ENCODE measurements at places on chromosomes 11 and 22.

DNA sequence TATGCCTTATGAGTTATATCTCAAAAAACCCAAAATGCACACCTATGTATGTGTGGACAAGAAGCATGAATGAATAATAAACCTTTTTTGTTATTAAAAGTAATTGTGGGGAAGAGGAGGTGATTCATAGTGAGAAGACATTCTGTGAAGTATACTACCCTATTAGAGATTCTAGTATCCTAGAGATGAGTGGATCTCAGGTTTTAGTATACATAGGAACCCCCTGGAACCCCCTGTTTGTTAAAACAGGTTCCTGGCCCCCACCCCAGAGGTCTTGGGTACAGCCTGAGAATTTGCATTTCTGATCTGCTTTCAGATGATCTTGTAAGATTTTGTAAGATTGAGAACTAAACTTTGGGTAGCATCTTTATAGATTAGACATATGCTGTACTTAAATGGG lies 17.5 kb downstream of the NUCB2 start:
- no peak for DNase-seq

- DNase-seq, result no peak
These were observed 316.8 kb downstream of the CASP12 start for GRCh38 chr11:104581246-104581980.

- DNase-seq, result no peak
These were observed 21.1 kb downstream of the SIK3 start for GRCh38 chr11:117076941-117077691.

DNA sequence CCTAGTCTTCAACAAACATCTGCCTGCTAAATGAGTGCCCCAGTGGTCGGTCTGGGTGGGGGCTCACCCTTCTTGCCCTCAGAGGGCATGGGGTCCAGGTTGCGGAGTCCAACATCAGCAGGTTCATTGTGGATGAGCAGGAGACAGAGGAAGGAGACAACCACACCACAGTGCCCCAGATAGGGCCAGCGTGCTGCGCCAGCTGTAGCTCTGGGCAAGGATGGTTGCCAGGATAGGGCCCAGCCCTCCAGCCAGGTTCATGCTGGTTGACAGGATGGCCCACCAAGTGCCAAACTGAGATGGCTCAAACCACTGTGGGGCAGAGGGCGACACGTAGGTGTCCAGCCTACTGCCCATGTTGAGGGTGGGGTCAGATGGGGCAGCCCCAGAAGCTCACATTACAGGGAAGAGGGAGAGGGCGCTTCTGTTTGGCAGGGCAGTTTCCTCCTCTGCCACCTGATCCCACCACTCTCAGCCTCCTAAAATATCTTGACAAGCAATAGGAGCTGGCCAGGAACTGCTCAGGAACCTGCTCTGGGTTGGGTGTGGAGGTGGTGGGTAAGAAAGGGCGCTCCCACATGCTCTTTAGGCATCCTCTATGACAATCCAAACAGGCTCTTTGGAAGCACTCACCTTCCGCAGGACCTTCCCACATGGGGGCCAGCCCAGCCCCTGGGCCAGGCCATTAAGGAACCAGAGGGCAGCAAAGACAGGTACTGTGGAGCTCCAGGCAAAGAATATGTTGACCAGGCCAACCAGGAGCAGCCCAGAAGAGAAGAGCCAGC lies 2.9 kb downstream of the SLC37A4 start:
- no peak for DNase-seq

GRCh38 chr11:38481391-38481790 lies 1883.4 kb upstream of the RAG2 start:
- no peak for DNase-seq

DNA sequence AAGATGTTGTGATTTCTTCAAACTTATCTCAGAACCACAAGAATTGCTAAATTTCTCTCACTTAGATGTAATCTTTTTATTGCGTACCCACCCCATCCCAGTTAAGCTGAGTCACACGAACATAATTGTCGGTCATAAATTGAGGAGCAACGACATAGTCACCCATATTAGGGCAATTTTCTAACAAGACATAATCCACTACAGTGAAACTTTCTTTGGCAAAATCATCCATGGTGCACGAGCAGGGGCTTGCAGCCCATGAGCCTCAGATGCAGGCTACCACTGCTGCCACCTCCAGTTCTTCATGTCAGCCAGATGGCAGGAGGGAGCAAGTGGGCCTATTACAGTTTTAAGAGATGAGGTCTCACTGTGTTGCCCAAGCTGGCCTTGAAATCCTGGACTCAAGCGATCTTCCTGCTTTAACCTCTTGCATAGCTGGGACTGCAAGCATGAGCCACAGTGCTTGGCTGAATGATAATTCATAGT lies 70.3 kb upstream of the GRK2 start:
- DNase-seq, result no peak

DNA sequence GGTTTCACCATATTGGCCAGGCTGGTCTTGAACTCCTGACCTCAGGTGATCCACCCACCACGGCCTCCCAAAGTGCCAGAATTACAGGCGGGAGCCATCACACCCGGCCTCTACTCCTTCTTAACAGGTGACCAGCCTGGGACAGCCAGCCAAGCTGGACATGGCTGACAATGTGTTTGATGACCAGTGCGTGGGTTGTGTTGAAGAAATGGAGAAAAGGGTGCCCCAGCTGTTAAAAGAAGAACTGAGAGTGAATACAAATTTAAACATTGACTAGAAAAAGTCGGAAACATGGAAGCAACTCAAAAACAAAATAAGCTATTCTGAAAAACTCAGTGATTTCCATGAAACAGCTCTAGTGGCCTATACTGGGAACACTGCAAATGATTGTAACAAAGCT lies 86.5 kb upstream of the CLPB start:
- DNase-seq, result no peak

DNA sequence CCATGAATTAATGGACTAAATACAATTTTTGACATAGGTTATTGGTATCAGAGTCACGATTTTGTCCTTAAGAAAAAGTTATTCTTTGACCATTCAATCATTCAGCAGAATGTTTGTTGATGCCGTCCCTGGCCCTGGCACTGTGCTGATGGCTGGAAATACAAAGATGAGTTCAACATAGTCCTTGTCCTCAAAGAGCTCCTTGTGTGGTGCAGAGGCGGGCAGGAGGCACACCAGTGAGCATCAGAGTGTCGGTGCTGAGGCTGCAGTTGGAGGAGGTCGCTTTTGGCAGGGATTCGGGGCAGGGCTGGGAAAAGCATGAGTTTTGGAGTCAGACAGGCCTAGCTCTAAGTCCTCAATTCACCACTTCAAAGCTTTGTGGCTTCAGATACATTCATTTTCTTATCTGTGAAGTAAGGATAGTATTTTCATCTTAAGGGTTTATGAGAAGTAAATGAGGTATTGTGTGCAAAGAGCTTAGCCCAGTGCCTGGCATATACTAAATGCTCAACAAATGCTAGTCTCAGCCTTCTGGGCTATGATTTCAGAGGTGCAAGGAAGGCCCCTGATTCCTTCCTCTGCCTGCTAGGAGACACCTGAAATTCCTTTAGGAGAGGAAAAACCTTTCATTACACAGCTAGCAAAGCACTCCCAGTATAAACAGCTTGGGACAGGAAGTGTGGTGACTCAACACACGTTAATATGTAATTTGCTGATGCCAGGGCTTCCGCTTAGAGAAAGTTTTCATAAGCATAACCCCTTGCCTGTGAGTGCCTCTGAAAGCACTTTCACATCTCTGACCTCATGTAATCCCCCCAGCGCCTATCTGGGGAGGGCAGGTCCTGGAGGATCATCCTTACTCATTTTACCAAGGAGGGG lies 113.8 kb downstream of the NECTIN1 start:
- no peak for DNase-seq

GRCh38 chr11:66477263-66478201 lies 2.7 kb upstream of the DPP3 start:
- DNase-seq, result no peak

DNA sequence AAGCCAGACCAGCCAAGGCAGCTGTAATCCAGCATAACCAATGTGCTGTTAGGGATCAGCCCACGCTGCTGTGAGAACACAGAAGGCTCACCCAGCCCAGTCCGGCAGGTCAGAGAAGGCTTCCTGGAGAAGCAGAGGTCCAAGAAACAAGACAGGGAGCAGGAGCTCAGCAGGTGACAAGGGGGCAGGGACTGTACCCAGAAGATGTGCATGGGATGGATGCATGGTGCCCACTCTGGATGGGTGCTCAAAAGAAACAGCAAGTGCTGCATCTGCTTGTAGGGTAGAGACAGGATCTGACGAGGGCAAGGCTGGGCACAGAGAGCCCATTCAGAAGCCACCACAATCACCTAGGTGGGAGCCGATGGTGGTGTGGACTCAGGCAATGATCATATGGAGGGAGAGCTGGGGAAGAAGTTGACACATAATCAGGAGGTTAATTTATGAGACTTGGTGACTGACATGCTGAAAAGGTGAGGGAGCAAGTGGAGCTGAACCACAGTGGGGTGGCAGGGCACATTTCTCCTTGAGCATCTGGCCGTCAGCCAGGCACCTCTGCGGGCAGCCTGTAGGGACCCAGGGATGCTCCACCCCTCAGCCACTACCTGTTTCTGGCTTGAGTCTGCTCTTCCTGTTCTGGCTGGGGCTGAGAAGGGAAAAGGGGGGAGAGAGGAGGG lies 102.3 kb upstream of the DRD2 start:
- no peak for DNase-seq

GRCh38 chr11:134643115-134644012 lies 231.3 kb upstream of the B3GAT1 start:
- no peak for DNase-seq

GRCh38 chr11:63765688-63766241 lies 2.8 kb downstream of the ZFTA start:
- DNase-seq, result no peak

GRCh38 chr22:50621948-50622722 lies 5.8 kb downstream of the ARSA start:
- no peak for DNase-seq

- no peak for DNase-seq
These were observed 44.9 kb downstream of the ATG16L2 start for GRCh38 chr11:72859126-72859525.

- no peak for DNase-seq
These were observed 127.6 kb upstream of the BMAL1 start for GRCh38 chr11:13149991-13150390.

DNA sequence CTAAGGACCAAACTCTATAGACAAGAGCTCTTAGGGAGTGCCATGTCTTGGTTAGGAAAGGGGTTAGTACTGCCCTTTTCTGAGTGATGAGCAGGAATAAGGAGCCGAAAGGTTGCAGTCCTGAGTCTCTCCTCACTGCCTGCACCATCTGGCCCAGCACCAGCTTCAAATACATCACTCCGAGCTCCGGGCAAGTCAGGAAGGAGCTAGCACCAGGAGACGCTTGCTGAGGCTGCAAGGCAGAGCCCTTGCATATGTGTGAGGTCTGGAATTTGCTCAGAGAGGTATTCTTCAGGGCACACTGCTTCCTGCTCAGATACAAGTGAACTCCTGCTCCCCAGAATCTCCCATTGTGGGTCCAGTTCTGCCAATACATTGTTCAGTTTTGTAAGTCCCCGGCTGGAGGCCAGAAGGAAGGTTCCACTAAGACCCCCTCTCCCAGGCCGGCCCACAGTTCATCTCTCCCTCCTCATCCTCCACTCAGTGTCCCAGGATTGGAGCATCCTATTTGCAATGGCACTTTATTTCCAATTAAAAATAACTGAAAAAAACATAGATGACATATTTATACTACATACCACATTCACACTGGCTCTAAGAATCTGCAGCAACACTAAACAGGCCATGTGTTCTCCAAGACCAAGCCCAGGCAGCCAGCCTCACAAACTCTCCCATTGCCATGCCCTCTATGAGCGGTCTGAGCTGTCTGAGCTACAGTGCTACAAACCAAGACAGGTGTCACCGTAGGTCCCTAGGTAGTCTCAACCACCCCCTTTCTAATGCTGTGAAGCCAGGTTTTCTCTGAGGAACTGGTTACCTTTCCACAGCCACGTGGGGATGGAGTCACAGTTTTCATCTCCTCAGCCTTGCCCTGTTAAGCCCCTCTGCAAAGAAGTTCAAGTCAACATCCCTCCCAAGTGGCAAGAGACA lies 55.1 kb upstream of the SPATA19 start:
- no peak for DNase-seq

DNA sequence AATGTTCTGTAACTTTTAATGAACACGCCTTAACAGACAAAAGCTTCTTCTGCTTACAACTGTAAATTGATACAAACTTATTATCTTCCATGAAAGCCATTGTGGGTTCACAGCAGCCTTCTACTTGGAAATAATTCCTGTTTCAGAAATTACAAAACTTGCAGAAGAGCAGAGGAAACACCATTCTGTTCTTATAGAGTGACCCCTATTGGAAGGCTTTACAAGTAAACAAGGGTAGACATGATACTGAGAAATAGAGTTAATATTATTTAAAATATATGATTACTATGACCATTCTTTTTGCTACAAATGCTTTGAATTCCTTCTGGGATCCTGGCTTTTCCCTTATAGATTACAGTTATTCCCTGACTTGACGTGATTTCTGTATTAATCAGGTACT lies 32.4 kb upstream of the KCNA4 start:
- DNase-seq, result no peak

DNA sequence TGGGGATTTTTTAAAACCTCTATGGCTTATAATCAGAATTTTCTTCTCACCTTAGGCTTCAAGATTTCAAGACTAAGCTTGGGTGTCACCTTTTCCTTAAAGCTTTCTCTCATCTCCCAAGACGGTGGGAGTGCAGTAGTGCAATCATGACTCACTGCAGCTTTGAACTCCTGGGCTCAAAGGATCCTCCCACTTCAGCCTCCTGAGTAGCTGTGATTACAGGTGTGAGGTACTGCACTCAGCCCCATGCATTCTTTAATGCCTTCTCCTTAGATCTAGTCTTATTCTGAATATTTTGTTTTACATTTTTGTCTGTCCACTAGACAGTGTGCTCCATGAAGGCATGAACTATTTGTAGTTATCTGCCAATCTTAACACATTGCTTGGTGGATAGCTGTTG lies 55.7 kb upstream of the FAT3 start:
- no peak for DNase-seq

DNA sequence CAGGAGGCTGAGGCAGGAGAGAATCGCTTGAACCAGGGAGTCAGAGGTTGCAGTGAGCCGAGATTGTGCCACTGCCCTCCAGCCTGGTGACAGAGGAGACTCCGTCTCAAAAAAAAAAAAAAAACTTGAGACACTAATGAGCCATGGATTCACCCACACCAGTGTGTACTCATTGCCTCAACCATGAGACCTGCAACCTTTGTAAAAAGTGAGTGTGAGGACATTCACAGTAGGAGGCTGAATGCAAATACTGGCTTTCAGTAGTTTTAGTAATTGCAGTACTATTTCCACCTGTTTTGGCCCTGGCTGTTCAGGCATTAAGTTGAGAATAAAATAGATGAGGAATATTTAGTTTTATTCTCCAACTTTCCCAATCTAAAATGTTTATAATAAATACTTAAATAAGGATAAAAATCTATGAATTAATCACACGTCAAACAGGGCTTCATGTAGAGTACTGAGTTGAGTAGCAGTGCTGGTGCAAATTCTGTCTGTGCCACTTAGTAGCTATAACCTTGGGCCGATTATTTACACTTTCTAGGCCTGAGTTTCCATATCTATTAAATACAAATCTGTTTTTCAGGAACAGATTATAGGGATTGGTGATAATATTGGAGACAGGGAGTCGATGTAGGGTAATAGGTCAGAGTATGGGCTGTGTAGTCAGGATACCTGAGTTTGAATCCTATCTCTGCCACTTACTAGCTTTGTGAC lies 72.8 kb downstream of the PPP2R1B start:
- no peak for DNase-seq

- DNase-seq, result no peak
These were observed 2.7 kb downstream of the CD5 start for GRCh38 chr11:61104963-61105362.

Measured in stimulated activated CD8-positive, alpha-beta memory T cell treated with anti-CD3 and anti-CD28 coated beads, Interleukin-4, amount 100 ng/mL, for 1 hour (primary cell).